Stimulated activated memory B cell treated with anti-CD40 and anti-IgM and Interleukin-4, amounts not matched to agents 10 μg/mL and 1 μg/mL and 100 μg/mL, for 72 hours (primary cell): ENCODE measurements at places on chromosomes 2 and 18.
A peak's percentile ranks its signal among the peaks of the same experiment; 100 is the strongest.

- no peak for ATAC-seq
Measured at GRCh38 chr2:58215429-58215828, 25.7 kb downstream of the FANCL start.

DNA sequence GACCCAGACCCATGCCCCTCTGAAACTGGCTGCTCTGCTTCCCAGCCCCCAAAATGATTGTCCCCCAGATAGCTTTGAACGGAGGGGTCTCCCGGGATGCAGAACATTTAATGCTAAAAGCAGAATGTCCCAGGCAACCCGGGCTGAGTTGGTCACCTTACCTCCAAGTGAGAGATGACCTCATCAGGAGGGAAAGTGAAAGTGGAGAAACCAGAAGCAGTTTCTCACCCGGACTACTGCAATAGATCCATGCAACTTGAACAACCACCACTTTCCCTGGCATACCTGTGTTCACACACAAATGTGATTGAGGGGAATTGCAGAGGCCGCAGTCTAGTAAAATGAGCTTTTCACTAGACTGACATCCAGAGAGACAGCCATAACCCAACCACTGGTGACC is 75.3 kb upstream of the NPAS2 start:
- no peak for ATAC-seq

- no peak for ATAC-seq
Measured at GRCh38 chr2:50347358-50348044, 684.4 kb downstream of the NRXN1 start.

DNA sequence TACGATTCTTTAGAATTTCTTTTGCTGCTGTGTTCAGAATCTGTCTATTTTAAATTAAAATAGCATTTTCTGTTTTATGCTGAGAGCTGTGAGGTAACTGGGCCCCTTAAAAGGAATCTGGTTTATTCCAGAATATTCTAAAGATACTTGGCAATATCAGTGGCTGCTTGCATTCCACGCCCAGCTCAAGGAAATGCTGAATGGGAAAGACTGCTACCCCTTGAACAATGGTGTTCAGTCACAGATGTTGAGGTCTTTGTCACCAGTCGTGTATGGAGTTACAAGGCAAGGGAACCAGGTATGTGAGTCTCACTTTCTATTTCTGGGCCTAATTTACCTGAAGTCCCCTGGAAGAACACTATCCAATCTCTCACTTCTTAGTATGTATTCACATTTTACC is 377.9 kb upstream of the CDH7 start:
- ATAC-seq = no peak

GRCh38 chr2:200929334-200930249 is 33.9 kb downstream of the ORC2 start:
- ATAC-seq = no peak

GRCh38 chr2:102480285-102481195 is 7.5 kb downstream of the SLC9A4 start:
- no peak for ATAC-seq

- ATAC-seq = no peak
Measured at GRCh38 chr2:199798831-199799580, 52.0 kb downstream of the FTCDNL1 start.

- ATAC-seq = peak; percentile 34
Measured at GRCh38 chr2:193895226-193895625, 1700.5 kb upstream of the TMEFF2 start.

DNA sequence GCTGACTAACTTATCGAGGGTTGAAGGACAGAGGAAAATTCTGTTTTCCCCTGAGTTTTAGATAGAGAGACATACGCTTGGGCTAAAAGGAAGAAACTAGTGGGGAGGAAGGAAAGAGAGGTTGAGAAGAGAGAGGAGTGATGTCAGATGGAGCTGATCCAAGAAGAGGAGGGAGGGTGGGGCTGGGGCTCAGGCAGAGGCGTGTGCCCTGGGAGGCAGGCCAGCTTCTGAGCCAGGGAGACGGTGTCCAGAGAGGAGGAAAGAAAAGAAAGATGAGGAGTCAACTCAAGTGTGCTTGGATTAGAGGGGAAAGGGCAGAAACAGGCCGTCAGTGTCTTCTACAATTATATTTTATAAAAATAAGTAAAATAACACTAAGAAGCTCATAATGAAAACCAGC is 56.2 kb downstream of the EMILIN2 start:
- ATAC-seq = no peak

- no peak for ATAC-seq
Measured at GRCh38 chr2:151933266-151933804, 105.1 kb upstream of the ARL5A start.

DNA sequence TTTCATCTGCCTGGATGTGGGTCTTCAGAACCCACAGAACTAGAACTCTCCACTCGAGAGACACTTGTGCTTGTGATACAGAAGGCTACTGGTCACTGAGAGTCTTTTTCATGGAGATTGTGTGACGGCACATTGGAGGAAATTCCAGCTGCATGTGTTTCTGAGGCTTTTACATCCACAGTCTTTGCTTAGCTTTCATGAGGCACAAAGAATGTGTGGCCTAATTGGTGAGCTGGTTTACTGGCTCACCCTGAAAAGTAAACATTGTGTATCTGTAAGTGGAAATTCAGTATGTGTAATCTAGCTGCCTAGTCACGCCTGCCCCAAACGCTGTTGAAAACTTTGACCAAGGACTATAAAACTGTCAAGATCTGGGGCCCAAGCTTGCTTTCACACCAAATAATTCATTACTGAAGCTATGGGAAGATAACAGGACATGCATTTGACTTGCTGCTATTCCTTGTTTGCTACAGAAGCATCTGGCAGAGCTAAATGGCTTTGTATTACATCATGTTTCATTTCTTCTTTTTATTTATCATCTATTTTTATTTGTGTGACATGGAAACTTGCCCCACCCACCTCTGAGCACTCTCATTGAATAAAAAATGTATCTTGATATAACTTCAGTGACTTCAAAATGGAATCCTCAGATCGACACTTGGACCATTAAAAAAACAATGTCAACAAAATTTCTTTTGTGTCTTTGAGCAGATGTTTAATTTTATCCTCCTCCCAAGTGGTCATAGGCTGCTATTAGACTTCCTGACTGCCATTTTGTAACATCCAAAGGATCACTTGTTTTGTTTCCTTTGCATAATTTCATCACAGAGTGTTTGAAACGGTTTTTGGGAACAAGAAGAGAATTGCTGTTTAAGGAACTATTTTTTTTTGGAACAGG is 80.2 kb downstream of the EFEMP1 start:
- no peak for ATAC-seq

DNA sequence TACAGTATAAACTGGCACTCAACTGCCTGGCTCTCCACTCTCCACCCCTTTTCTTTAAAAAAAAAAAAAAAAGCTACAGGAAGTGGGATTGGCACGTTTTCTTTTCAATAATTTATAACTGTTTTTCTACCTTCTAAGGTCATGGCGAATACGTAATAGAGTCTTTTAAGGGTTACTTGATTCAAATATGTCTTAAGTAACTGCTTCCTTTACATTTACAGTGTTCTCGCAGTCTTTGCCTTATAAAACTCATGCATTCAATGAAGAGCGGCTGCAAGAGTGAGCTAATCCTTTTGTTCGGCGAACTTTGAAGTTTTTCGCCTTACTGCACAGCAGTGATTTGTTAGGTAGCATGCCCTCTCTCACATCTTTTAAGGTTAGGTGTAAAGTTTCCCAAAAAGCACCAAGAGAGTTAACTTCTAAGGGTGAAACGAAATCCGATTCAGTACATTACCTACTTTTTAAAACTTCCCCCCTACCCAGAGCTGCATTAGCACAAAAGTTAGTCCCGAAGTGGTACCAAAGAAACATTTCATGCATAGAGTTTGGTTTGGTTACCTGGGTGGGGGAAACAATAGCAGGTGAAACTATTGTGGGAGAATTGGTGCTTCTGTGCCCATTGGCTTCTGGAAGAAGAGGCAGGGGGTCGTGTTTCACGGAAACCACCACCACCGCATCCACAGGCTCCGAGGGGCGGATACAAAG is 2.0 kb downstream of the KCTD1 start:
- ATAC-seq = no peak

GRCh38 chr2:171810422-171811244 is 83.4 kb downstream of the SLC25A12 start:
- no peak for ATAC-seq

DNA sequence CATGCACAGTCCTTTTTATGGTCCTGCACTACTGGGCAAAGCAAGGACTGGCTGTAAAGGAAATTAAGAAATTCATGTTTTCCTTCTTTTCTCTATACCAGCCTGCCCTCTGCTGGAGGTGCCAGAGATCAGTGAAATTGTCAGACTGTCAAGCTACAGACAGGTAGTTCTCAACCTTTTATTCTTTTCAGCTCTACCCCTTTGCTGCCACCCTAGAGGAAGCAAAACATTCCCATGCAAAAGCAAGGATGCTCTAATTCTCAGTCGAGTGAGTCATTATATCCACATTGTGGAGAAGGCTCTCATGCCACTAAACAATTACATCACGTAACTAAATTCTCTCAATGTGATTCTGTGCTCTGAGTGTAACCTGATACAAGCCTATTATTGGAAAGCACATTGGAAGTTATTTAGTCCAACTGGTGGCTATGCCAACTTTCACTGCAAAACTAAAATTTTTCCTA is 25.0 kb upstream of the RAPGEF4 start:
- ATAC-seq = no peak

GRCh38 chr2:16900405-16901025 is 234.9 kb upstream of the CYRIA start:
- ATAC-seq = no peak

GRCh38 chr2:238847841-238848690 is at the start of gene TWIST2:
TSS of gene TWIST2 (plus strand) at chr2:238848085. CDS start at chr2:238848216, 131 bp downstream.
- no peak for ATAC-seq
